ENCODE measurements at places on chromosomes 1 and 21.

DNA sequence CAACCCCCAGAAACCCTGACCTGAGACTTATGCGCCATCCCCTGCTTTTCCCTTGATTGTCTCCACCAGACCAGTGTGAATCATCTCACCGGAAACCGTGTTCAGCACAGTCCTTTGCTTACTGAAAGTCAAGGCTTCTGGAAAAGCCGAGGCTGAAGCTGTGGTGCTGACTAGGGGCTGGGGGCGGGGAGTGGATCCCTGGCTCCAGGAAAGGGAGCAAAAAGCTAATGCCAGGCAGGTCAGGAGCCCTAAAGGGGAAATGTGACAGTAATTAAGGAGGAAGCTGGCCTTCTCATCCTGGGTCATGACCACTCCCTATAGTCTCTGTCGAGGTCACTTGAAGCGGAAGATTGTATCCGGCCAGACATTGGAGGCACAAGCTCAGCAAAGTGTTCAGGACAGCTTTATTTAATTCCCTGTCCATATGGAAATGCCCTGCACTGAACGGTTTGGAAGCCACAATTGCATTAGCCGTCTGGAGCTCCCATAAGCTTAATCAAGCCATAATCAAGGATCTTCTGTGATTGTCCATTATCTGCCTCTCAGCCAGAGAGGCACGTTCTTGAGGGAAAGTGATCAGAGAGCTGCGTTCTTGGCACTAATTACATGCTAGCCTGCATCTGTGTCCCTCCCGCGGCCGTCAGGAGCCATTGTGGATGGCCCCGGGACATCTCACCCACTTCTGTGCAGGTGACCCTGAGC, 403.6 kb downstream of the RRAGC start:
- DNase-seq = no peak

DNA sequence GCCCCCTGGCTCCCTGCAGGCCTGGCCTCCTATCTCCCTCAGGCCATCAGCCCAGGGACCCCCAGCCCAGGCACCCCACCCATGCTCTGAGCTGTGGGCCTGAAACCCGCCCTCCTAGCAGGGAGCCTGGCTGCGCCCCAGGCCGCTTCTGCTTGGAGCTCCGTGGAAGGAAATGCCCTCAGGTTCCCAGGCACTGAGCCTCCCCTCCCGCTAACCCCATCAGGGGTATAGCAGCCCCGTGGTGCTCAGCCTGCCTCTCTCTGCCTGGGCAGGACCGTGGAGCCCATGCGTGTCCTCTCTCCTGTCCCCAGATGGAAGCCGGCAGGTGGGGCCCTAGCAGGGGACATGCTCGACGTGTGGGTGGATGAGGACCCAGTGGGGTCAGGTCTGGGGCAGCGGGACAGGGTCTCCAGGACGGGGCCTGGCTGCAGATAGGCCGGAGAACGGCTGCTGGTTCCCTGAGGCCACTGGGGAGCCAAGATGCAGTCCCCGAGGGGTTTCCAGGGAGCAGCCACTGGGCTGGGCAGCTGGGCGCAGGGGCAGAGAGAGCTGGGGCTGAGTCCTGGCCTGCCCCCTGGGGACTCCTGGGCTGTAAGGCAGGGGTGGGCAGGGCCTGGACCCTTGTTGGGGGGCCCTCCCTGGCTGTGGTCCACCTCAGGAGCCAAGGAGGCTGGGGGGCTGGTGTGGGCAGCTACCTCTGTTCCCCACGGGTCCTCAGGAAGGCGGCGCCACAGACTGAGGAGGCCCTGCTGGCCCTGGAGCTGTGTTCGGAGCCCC, 75.5 kb downstream of the MORN1 start:
- no peak for DNase-seq

GRCh38 chr1:178283409-178283808, 189.5 kb downstream of the RASAL2 start:
- no peak for DNase-seq

GRCh38 chr1:95259245-95259644, 25.2 kb downstream of the RWDD3 start:
- DNase-seq = no peak

Measured in stimulated activated CD4-positive, alpha-beta T cell treated with anti-CD3 and anti-CD28 coated beads, Interleukin-4, amount 100 ng/mL, for 4 hours (primary cell).